ENCODE measurements at places on chromosomes 16 and 17.

DNA sequence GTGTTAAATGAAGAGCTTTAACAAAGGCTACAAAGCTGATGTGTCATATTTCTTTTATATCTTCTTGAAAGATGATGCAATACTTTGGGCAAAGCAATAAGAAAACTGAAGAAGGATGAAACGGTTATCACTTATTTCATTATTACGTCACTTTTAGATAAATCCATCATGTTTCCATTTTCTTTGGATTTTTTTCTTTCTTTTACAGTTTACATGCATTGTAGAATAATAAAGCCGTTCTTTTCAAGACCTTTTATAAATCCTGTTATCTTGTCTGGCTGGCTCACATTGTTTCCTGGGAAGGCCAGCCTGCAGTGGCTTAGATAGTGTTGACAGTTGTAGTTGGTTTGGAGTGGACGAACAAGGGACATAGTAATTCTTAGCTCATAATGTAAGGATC, 28.9 kb downstream of the TANC2 start:
- no peak for DNase-seq

DNA sequence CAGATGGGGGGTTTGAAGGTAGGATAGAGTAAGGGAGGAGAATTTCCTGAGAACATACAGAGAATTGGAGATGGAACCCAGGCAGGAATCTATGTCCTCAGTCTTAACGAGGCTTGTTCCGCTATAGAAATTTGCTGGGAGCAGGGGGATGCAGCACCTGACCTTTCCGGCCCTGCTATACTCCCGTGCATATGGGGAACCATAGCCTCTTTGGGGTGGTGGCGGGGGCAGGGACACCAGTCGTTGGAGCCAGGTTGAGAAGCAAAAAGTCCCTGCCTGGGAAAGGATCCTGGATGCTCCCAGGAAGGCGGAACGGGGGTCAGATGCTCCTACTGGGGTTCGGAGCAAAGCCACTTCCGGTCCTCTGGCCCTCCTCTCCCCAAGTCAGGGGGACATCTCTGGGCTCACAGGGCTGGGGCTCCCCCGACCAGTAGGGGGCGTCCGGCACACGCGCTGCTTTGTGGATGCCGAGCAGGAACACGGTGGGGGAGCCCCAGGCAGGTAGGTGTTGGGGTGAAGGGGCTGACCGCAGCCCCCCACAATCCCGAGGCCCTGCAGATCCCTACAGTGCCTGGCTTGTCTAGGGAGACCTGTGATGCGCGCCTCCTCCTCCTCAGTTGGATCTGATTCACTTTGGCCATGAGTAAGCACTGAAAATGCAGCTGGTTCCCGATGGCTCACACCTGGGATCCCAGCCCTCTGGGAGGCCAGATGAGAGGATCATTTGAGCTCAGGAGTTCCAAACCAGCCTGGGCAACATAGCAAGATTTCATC, 15.5 kb upstream of the TFAP4 start:
- peak; percentile 60 for DNase-seq

DNA sequence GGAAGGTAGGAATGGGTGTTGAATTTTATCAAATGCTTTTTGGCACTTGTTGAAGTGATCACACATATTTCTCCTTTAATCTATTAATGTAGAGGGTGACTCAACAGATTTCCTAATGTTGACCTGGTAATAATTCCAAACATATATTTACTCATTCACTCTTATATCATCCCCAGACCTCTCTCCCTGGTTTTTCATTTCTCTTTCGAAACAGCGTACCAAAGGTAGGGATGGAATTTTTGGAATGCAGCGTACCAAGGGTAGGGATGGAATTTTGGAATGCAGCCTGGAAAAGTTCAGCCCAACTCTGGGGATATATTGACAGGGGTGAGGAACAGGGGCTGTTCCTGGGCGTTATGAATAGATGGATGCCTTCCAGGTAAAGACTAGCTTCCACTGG, 7.3 kb downstream of the KIF18B start:
- no peak for DNase-seq

DNA sequence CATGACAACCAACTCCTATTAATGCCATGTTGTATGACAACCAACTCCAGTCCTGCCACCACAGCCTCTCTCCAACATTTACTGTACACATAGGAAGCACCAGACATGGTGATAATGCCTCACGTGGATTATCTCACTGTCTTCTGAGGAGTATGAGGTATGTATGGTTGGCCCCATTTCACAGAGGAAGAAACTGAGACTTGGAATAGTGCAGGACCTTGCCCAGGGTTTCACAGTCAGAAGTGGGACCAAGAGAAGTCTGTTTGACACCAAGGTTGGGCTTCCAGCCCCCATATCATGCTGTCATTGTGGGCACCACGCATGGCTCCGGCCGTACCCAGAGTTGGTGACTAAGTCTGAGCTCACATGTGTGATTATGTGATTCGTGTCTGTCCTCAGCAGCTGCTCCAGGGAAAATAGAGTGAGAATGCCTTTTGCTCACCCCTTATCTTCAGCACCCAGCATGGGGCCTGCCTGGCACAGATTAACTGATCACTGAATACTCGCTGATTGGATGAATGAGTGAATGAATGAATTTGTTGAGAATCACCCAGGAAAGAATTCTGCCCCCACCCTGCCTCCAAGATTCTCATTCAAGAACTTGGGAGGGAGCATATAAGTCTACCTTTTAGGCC, 204.1 kb upstream of the NLRP1 start:
- DNase-seq: peak; percentile 7

GRCh38 chr17:16243801-16244567, 27.0 kb downstream of the PIGL start:
- DNase-seq: peak; percentile 37

All from stimulated activated CD8-positive, alpha-beta memory T cell treated with anti-CD3 and anti-CD28 coated beads, Interleukin-7, amount 100 ng/mL, for 48 hours (primary cell).